Lung (tissue), 17 donors: ENCODE measurements at places on chromosomes 3 and 15. TPM values are rescaled to one million over a fixed set of nuclear protein-coding genes. Genes with fewer than 3 reads are reported as not detected.

The CTSH gene
- 1,456 TPM for total RNA-seq

The RLBP1 gene
- not detected for total RNA-seq

The SLC6A1 gene
- total RNA-seq, result 4.5 TPM

The SPRED1 gene
- 49.3 TPM for total RNA-seq

The FAM81A gene
- 2.9 TPM for total RNA-seq

The TUSC2 gene
- total RNA-seq, result 11.1 TPM

The IGSF10 gene
- total RNA-seq, result 15.9 TPM

The C3orf62 gene
- total RNA-seq, result 5.2 TPM

The ITPR1 gene
- 66.5 TPM for total RNA-seq

The CTXN2 gene
- not detected for total RNA-seq

DNA sequence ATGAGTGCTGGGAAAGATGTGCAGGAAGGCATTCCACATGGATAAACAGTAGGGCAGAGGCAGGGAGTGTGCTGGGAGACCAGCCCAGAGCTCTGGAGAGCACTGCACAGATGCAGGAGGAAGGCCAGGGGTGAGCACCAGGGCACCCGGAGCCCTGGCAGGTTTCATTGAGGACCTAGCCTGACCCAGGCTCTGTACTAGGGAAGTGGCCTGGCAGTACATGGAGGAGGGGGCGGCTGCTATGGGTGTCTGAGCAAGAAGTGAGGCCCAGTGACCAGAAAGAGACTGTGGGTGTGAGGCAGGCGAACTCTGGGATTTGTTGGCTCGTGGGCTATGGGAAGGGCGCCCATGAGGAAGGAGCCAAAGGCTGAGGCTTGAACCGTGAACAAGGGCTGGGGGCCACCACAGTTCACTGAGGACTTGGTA is 139.1 kb downstream of the DNAJB8 start:
- DNase-seq, result no peak

- peak; percentile 78 for DNase-seq
Observed at GRCh38 chr3:43180027-43180426, 74.1 kb upstream of the POMGNT2 start.

DNA sequence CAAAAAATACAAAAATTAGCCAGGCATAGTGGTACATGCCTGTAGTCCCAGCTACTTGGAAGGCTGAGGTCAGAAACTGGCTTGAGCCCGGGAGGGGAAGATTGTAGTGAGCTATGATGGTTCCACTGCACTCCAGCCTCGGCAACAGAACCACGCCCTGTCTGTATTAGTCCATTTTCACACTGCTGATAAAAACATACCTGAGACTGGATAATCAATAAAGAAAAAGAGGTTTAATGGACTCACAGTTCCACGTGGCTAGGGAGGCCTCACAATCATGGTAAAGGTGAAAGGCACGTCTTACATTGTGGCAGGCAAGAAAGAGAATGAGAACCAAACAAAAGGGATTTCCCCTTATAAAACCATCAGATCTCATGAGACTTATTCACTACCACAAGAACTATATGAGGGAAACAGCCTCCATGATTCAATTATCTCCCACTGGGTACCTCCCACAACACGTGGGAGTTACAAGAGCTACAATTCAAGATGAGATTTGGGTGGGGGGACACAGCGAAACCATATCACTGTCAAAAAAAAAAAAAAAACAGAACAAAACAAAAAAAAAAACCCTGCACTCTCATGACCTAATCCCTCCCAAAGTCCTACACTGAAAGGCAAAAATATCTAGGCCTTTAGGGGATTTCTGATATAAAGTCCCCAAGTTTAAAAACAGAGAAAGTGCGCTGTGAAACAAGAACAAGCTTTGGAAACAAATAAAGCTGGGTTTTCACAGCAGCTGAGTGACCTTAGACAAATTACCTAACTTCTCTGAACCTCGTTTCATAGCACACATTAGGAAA is 224.7 kb downstream of the IGSF11 start:
- no peak for DNase-seq

DNA sequence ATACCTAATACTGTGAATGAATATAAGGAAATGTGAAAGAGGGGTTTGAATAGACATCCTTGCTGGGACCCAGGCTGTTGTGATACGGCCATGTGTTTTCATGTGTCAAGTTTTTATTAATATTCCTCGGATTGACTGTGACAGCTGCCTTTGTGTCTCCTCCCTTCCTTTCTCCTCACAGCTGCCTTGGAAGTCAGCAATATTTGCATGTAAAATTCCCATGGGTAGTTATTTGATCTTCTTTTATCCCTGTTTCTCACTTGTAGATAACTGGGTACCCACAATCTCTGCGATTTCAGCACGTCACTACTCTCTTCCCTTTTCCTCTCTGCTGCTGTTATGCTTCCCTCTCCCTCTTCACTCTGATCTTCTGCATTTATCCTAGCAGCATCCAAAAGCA is 9.4 kb downstream of the GPR156 start:
- DNase-seq, result no peak

DNA sequence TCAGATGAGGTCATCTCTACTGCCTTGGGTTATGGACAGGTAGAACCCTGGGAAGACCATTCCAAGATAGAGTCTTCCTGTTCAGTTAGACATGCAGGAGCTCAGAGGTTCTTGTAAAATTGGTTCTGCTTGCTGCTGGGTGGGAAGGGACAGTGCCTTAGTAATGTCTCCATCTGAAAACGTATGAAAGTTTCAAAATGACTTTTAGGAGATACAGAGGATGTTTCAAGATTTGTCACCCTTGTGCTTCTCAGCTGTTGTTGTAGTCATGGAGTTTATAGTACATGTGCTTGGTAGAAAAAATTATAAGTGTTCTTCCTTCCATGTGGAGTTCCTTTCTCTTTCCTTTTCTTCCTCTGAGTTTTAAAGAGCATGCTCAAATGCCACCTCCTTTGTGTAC is 885.2 kb upstream of the CFAP20DC start:
- no peak for DNase-seq

- no peak for DNase-seq
Observed at GRCh38 chr3:32483772-32484171, 18.9 kb downstream of the CMTM6 start.

GRCh38 chr3:12328132-12328836 is 39.4 kb downstream of the PPARG start:
- DNase-seq, result no peak

- DNase-seq, result peak; percentile 20
Observed at GRCh38 chr15:34754674-34755418, at the start of gene GJD2. Gene GJD2 (minus strand): TSS chr15:34754998. CDS start chr15:34754488, 510 bp downstream.

GRCh38 chr3:82031596-82031995 is 270.2 kb upstream of the GBE1 start:
- no peak for DNase-seq

- no peak for DNase-seq
Observed at GRCh38 chr3:39086144-39086543, 21.3 kb downstream of the GORASP1 start.

DNA sequence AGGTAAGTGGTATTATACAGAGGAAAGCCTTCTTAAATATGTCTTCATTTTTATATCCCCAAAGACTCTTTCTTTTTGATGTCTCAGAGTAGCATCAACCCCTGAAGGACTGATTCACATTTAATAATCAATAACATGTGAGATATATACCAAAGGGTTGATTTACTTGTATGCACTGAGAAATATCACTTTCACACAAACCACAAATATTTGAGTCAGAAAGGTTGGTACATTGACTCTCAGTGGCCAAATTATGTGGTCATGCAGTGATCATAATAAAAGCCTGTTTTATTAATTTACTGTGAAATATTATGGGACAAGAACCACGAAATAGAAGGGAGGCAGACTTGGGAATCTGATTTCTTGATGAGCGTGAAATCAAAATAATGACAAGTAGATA is 329.0 kb downstream of the GBE1 start:
- DNase-seq, result no peak

DNA sequence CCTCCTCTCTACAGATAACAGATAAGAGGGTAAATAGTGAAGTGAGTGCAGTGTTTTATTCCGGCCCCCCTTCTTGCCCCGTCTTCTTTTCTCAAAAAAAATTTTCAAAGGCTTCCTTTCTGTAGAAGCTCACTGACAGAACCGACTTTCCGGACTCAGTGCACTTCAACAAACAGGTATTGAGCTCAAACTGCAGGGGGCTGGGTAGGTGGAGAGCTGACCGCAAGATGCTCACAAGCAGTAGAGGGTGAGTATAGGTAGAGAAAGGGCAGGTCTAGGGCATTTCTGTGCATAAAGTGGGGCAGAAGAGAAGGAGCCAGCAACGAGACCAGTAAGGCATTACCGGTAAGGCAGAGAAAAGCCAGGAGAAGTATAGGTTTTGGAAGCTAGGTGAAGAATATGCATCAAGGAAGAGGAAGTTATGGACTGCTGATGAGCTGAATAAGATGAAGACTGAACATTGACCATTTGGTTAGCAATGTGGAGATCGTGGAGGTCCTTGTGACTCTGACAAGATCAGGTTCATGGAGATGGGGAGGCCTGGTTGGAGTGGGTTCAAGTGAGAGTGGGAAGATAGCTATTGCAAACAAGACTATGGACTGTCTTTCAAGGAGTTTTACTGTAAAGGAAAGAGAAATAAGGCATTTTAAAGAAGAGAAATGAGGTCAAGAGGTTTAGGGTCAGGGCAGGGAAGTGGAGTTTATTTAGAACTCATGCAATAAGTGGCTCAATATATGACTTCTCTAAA is 97.4 kb downstream of the ST6GAL1 start:
- no peak for DNase-seq

DNA sequence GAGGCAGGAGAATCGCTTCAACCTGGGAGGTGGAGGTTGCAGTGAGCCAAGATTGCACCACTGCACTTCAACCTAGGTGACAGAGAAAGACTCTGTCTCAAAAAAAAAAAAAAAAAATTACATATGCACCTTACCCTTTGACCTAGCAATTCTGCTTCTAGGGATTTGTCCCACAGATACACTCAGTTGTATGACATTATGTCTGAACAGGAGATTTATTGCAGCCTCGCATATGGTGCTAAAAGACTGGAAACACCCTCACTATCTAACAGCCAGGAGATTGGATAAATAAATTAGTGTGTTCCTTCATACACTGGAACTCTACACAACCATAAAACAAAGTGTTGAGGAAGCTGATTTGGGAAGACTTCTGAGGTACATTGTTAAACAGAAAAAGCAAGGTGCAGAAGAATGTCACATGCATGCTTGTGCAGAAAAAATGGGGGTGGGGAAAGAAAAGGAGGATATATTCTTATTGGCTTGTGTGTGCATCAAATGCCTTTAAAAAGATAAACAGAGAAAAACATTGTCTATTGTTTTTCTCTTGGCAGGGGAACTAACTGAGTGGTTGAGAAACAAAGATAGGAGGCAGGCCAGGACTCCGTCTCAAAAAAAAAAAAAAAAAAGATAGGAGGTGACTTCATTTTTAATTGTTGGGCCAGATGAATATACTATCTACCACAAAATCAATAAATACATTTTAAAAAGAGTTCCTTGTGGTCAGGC is 30.9 kb downstream of the PPCDC start:
- peak; percentile 34 for DNase-seq

DNA sequence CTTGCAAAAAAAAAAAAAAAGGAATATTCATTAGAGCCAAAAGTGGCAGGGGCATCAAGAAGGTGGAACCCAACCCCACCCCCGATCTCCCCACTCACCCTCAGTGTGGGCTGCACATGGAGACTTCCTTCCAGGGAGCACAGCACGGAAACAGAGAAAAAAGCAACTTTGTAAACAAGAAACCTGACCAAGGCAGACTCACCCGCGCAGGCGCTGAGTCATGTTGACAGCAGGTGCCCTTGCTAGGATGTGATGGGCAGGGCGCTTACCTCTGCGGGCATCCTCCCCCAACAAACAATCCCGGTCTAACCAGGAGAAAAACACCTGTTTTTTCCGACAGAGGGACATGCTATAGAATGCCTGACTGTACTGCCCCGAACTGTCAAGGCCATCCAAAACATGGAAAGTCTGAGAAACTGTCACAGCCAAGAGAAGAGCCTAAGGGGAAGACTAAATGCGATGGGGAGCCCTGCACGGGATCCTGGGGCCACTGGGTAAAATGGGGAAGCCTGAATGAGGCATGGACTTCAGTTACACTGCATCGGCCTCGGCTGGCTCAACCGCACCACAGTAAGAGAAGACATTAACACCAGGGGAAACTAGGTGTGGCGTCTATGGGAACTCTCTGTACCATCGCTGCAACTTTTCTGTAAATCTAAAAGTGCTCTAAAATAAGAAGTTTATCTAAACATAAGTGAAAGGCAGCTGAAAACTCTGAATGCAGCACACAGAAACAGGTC is 66.7 kb upstream of the GATA2 start:
- DNase-seq, result no peak

- no peak for DNase-seq
Observed at GRCh38 chr3:176341963-176342362, 855.3 kb downstream of the TBL1XR1 start.

- no peak for DNase-seq
Observed at GRCh38 chr3:25404569-25404968, 23.5 kb upstream of the RARB start.

DNA sequence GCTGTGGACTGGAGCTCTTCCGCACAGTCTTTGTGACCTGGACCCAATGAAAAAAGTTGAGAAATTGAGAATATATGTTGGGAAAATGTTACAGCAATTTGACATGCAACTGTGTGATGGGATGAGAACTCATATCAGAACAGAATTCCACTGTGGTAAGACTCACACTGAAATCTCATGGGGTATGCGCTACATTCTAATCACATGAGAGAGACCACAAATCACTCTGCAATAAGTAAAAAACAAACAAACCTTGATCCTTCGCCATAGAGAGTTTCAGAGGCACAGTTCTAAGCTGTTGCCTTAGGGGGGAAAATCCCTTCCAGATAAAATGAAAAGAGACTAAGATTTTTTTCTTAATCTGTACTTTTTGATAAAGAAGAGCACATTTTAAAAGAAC is 37.3 kb downstream of the LMCD1 start:
- no peak for DNase-seq

DNA sequence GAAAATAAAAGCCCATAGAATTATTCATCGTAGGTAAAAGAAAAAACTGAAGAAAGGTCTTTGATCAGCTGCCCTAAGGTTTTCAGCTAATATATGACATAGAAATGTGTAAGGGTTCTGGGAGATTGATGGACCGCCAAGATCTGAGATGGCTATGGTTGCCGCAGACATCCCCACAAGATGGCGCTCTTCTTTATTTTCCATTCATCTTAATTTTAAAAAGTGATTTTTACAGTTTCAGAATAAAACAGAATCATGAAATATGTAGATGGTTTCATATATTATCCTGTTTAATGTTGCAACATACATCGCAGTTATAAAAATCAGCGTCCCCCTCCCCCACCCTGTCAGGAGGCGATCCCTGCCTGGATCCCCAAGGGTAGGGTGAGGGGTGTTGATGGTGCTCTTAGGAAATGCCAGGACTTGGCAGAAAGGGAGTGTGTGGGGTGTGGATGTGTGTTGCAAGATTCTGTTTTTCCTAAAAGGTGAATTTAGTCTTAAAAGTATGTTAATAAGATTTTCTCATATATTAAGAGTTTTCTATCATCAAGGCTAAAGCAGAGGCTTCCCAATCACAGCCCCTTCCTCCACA is 68.8 kb downstream of the ANXA2 start:
- DNase-seq, result no peak
